GDM1 (cell line): ENCODE measurements at places on chromosomes 6 and 20.

DNA sequence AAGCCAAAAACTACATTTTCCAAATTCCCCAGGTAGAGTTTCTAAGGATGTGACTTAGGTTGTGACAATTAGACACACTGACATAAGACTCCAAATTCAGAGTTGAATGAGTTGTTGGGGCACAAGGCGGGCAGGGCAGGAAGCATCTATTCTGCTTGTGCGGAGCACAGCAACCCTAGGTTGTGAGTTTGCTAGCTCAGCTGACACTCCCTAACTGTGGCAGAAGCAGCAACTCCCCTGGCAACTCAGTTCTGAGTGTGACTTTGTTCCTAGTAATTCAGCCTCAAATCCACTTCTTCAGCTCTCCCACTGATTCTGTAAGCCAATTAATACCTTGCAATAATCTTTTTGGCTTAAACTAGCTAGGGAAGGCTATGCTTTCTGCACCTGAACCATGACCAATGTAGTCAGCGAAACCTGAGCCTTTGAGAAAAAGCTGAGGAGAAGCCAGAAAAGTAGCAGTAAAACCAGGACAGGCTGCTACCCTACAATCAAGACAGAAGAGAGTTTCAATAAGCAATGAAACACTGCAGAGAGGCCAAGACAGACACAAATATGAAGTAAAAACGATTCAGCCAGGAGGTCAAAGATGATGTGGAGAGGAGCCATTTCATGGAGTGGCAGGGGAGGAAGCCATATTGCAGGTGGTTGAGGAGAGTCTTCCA is 30.0 kb upstream of the PAQR8 start:
- no peak for DNase-seq

GRCh38 chr20:51404297-51405060 is 138.0 kb downstream of the NFATC2 start:
- DNase-seq: no peak

GRCh38 chr20:58692579-58693225 is at the start of gene NPEPL1:
TSS of gene NPEPL1 (plus strand) at chr20:58692800. CDS start at chr20:58692901, 101 bp downstream.
- no peak for DNase-seq

DNA sequence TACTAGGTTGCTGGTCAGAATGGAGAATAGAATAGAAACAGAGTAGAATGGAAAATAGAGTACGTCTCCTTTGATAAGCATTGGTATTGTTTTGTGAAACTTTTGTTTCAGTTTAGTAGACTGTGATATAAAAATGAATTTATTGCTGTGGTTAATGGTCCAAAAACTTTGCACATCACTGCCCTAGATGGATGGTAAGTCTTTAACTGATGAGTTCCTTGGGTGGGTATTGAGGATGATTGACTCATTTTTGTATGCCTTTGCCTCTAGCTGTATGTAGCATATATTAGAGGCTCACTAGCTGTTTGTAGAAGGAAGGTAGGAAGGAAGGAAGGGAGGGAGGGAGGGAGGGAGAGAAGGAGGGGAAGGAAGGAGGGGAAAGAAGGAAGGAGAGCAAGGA is 48.3 kb downstream of the ZDHHC14 start:
- DNase-seq: no peak

DNA sequence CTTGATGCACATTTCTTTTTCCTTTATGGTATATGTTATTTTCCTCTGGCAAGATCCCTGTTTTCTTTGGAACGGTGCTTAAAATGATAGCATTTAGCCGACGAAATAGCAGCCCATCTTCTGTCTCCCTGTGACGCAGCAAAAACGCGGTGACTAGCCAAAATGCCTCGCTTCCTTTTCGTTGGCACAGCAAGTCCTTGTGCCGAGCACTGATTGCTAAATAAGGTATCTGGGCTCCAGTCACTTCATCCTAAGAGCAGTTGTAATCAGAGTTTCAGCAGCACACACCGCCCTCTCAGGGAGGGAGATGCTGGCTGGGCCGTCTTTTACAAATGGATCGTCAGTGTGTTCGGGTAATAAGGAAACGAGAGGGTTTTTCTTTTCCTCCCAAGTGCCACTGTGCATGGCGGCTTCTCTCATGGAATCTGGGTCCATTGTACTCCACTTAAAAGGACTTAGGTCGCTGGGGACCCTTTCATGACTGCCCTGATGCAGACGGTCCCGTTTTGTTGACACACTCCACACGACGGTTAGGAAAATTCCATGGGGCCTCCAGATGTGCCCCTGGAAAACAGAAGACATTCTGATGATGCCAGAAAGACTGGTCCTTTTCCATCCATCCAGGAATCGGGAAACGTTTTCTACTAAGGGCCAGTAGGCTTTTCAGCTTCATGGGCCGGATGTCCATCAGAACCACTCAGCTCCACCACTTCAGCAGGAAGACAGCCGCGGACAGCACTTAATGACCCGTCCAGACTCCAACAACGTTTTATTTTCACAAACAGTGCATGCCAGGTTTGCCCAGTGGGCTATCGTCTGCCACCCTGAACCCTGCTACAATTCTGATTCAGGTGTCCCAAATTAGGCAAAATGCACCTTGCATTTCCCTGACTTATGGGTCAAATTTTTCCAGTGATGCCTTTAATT is 185.5 kb downstream of the CDH4 start:
- DNase-seq: no peak

- no peak for DNase-seq
Measured at GRCh38 chr6:128731249-128732165, 151.4 kb upstream of the LAMA2 start.

DNA sequence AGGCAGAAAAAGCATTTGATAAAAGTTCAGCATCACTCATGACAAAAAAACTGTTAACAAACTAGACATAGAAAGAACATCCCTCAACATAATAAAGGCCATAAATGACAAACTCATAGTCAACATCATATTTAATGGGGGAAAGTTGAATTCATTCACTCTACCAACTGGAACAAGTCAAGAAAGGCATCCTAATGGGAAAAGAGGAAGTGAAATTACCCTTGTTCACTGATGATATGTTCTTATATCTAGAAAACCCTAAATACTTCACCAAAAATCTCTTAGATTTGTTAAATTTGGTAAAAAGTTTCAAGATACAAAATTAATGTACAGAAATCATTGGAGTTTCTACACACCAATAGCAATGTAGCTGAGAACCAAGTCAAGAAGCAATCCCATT is 48.9 kb downstream of the GGTLC1 start:
- no peak for DNase-seq

DNA sequence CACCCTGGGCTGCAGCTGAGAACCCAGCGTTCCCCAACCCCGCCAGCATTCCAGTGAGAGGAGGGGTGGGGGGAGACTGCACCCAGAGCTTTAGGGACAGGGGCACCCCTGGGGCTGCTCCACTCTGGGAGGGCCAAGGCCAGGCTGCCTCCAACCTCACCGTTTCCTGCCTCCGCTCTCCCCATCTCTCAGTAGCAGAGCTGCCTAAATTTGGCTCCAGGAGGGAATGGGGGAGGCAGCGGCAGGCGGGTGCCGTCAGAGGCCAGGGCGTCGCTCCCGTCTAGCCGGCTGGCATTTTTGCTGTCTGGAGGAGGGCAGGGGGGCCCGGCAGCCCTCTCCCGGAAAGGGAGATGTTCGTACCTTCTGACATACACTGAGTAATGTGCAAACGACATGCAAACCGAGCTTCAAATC is 46.6 kb downstream of the NOL4L start:
- no peak for DNase-seq

GRCh38 chr6:55276745-55277530 is 50.3 kb upstream of the GFRAL start:
- DNase-seq: peak; percentile 10

- DNase-seq: no peak
Measured at GRCh38 chr6:42704251-42704936, 18.0 kb downstream of the PRPH2 start.

DNA sequence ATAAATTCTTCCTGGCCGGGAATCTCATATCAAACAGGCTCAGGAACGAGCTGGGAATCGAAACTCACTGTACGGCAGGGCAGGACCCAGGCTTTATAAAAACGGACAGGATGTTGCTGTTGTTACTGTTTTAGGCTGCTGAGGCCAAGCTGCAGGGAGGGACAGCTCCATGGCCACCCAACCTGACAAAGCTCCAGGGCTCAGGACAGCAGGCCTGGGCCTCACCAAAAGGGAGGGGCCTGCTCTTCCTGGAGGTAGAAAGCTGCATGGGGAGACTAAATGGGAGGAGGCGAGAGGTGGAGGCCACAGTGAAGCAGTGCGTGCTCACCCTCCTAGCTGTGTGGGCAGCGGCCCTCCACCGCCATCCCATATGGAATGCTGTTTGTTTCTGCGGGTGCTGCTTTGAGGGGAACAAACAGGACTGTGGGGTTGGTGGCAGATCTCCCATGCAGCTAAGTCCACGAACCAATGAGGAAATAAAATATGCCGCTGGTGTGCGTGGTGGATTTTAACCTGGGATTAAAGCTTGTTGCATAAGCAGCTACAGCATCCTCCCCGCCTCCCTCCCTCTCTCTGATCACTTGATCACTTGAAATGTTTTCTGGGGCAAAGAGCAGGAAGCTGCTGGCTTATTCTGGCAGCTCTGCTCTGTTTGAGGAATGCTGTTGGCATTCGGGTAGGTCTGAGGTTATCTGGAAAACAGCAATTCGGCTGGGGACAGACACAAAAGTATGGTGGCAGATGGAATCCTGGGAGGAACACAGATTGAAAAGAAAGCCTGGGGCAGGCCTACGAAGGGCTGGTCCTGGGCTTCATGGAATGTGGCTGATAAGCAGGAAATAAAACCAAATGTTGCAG is 2.4 kb upstream of the ZMYND8 start:
- no peak for DNase-seq

- DNase-seq: no peak
Measured at GRCh38 chr6:32442243-32442667, 2.6 kb downstream of the HLA-DRA start.

DNA sequence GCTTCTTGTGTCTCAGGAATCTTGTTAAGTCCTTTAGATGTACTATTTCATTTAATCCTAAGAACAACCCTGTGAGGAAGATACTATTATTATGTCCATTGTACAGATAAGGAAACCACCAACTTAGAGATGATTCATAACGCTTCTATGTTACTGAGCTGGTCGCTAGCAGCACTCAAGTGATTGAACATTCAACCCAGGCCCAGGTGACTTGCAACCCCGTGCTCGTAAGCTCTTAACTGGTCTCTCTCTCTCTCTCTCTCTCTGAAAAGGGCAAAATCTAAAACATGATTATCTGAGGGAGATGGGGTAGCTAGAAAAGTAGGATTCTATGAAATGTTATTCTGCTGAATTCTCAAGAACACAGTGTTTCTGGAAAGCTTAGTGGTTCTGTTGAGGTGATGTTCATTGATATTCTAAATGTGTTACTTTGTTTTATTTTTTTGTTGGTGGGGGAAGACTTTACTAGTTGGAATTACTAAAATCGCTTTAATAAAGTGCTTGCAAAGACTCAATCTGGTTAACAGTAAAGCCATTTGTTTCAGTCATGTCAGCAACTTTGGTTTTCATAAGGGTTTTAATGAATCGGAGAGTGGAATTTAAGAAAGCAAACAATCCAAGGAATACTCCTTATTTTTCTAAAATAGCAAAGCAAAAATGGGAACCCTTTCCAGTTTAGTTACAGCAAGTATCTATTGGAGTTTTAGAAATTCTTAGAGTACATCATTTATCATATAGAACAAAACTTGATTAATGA is 265.0 kb upstream of the TAB2 start:
- DNase-seq: no peak

DNA sequence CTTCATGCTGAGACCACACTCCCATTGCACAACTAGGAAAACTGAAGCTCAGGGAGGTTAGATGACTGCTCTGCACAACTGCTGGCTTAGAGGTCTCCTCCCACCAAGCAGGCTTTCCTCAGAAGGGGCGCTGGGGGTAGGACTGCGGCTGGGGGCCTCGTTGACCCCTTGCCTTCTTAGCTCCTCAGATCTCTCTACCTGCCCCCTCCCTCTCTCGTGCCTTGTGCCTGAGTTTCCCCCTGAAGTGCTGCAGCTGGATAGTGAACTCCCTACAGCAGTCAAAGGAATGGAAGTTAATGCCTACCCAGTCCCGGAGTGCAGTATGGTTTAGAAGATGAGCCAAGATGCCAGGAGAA is 149.8 kb downstream of the GRM4 start:
- DNase-seq: no peak

- DNase-seq: no peak
Measured at GRCh38 chr6:14612016-14612980, 494.7 kb downstream of the CD83 start.

DNA sequence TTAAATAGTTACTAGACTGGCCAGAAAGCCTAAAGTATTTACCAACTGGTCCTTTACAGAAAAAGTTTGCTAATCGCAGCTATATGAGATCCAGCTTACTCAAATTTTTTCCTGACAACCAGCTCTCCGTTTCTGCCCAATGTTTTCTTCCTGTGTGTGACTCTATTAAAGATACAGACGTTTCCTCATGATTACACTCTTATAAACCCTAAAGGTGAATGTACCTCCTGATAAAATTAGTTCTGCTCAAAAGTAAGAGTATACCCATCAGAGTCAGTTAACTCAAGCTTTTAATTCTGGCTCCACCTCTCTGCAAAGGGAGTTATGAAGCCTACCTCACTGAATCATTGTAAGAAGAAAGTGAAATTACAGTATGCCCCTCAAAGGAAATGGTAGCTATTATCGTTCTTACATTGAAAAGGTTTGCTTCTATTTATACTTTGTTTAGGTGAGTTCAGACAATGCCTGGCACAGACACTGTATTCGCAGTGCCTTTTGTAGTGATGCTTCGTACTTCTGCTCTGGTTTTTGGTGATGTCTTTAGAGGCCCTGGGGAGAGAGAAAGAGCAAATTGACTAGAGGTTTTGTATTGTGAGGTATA is 10.2 kb upstream of the MROH8 start:
- no peak for DNase-seq

GRCh38 chr20:10315138-10315537 is 96.5 kb downstream of the SNAP25 start:
- DNase-seq: no peak

DNA sequence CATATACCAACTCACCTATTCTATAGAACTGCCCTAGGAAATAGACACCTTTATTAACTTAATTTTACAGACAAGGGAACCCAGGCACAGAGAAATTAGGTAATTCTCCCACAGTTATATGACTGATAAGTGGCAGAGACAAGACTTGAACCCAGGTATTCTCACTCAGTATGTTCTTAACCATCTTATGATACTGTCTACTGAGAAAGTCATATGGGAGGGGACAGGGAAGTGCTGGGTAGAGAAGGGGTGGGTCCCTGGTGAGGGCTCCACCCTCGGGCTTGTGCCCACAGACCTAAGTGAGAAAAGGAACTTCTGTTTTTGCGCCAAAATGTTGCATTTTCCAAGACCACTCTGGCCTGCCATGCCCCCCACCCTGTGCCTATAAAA is 123.5 kb downstream of the RNF144B start:
- no peak for DNase-seq
